Fibroblast of skin of scalp (primary cell): ENCODE measurements at places on chromosomes 5 and 9.

DNA sequence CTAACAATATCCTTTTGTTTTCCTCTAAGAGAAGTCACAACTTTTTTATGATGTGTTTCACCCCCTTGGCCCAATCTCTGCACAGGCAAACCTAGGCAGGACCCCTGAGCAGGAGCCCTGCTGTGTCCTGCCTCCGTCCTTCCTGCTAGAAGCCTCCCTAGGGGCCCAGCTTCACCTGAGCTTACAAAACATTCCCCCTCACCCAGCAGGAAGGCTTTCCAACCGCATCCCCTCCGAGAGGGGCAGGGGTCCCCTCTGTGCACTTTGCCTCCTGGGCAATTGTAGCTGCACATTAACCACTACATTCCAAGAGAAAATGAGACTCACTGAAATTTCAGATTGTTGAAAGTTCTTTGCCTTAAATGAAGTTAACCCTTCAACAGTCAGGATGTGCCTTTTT, 176.2 kb downstream of the IRX2 start:
- DNase-seq, result no peak

- no peak for DNase-seq
Observed at GRCh38 chr9:33467526-33467925, 6.2 kb downstream of the NOL6 start.

DNA sequence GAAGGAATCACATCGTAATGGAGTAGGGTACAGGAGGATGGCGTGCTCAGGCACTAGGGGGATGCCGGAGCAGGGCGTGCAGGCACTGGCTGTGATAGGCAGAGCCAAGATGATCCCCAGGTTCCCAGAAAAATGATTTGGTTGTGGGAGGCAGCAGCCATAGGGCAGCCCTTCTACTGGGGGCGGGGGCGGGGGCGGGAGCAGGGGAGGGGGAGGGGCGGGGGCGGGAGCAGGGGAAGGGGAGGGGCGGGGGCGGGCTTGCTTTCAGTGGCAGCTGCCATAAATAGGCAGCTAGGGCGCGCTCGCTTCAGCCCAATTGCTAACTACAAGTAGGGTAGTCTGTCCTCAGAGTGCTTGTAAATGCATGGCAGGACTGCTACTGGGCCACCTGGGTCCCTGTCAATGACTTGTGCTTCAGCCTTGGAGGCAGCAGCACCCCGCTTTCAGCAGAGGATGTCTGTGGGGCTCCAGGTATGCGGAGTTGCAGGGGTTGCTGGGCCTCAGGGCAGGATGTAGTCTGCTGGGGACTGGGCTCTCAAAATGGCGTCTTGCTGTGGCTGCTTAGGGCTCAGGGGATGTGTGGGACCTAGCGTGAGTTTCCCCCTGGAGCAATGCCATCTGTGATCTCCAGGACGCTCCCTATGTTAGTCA, 354.3 kb downstream of the RAB3C start:
- DNase-seq, result no peak

DNA sequence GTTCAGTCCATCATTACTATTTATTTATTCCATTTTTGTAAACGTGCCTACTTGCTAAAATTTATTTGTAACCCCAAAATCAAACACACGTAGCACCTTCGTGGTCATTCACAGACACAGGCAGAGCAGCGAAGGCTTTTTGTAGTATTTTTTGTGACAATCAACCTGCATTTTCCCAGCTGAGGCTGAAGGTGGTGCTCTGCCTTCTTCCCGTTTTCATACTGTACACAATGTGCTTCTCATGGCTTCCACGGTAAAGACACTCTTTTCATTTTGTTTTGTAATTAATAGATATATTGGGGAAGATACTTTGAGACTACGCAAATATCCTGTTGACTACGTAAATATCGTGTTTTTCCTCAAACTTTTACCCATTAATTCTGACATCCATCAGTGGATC, 19.4 kb downstream of the DAP start:
- DNase-seq, result no peak

GRCh38 chr5:179816401-179816795, 4.3 kb upstream of the SQSTM1 start:
- DNase-seq, result no peak

DNA sequence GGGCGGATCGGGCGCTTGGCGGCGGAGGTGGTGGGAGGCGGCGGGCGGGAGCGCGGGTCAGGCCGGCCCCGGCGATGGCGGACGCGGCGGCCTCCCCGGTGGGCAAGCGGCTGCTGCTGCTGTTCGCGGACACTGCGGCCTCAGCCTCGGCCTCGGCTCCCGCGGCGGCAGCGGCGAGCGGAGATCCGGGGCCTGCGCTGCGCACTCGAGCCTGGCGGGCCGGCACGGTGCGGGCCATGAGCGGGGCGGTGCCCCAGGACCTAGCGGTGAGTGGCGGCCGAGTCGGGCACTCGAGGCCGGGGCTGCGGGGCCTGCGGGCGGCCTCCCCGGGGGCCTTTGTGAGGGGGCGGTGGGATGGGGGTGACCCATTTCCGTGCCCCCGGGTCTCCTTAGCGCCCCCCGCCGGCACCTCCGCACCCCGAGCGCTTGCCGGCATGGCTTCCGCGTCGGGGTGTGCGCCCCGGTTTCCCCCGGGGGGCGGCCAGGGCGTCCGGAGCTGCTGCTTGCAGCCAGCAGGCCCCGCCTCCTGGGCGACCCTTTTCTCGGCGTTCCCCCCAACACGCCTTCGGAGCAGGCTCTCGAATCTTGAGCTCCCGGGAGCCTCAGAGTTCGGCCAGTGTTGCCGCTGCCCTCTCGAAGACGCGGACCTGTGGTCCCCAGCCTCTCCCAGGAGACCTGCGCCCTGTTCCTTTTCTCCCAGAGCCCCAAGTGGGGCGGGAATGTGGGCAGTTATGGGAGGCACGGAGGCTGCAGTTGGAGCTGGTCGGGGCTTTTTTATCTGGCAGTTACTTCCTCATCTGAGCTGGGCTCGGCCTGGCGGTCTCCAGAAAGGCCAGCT, 456 bp downstream of the KDM3B start:
- peak; percentile 57 for DNase-seq

GRCh38 chr9:113482341-113482740, 18.8 kb downstream of the RGS3 start:
- DNase-seq, result no peak

DNA sequence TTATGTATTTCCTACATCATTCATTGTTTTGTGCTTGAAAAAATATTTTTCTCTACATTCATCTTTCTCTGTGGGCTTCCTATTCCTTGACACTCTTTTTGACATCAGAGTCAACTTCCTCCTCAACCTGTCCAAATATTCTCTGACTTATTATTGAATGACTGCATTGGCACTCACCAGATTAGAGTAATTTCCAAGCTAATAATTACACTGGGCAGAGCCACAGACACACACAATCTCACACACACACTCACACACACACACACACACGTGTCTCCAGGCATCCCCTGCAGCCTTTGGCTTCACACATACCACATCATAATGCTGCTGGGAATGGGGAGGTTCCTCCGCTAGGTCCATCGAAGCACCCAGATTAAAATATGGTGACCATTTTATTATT, 184.5 kb downstream of the SYK start:
- DNase-seq, result no peak

- DNase-seq, result peak; percentile 9
Observed at GRCh38 chr5:94024101-94024500, 282.7 kb upstream of the POU5F2 start.

GRCh38 chr5:58958701-58959100, 375.8 kb downstream of the RAB3C start:
- no peak for DNase-seq

GRCh38 chr5:134794082-134794481, 35.5 kb downstream of the DDX46 start:
- DNase-seq, result no peak

DNA sequence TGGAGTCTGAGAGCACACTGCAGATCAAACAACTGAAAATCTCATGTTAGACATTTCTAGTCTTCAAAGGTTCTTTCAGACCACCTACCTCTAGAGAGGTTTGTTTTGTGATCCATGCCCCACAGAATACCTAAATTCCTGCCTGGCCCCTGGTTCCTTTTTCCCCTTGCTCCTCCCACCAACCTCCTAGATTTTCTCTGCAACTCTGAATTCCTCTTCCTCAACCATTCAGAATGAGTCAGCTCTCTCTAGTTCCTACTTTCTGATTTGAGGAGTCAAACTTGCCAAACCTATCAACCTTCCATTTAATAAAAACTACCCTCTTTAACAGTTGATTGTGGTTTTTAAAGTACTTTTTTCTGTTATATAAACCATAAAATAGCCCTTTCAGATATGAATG, 83.2 kb upstream of the ZNF462 start:
- DNase-seq, result no peak

DNA sequence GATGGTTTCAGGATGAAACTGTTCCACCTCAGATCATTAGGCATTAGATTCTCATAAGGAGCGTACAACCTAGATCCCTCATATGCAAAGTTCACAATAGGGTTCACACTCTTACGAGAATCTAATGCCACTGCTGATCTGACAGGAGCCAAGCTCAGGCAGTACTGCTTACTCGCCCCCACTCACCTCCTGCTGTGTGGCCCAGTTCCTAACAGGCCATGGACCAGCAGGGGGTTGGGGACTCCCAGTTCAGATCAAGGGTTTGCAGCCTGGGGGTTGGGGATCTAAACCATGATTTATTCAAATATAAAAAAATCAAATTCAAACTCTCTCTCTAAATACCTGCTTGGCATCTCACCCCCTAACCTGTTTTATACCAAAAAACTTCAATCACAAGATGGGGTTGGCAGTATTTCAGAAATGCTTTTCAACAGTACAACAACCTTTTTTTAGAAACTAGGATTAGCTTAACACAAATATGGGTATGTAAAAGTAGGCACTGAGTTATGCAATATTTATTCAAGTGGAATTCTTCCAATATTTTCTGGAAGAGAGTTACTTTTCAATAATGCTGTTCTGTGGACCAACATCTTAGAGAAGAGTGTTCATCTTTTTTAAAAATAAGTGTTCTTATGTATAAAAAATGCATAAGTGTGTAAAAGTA, 30.1 kb upstream of the SLC12A2 start:
- peak; percentile 59 for DNase-seq

- DNase-seq, result no peak
Observed at GRCh38 chr9:126700903-126701812, 87.4 kb downstream of the LMX1B start.

GRCh38 chr5:74063346-74063745, 437.4 kb downstream of the ARHGEF28 start:
- no peak for DNase-seq

GRCh38 chr9:94881023-94881422, 154.5 kb downstream of the AOPEP start:
- peak; percentile 86 for DNase-seq

DNA sequence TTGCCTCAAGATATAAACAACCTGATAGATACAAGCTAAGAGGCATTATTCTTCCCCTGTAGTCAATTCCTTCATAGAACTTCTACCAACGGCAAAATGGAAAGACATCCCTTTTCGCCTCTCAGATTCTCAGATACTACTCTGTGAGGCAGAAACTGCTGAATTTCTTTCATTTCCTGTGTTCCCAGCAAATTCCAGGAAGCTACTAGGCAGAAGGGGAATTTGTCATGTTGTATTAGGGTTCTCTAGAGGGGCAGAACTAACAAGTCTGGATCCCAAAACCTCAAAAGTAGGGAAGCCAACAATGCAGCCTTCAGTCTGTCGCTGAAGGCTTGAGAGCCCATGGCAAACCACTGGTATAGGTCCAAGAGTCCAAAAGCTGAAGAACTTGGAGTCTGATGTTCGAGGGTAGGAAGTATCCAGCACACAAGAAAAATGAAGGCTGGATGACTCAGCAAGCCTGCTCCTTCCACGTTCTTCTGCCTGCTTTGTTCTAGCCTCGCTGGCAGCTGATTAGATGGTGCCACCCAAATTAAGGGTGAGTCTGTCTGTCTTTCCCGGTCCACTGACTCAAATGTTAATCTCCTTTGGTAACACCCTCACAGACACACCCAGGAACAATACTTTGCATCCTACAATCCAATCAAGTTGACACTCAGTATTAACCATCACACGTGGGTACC, 15.2 kb downstream of the RNF180 start:
- DNase-seq, result no peak

DNA sequence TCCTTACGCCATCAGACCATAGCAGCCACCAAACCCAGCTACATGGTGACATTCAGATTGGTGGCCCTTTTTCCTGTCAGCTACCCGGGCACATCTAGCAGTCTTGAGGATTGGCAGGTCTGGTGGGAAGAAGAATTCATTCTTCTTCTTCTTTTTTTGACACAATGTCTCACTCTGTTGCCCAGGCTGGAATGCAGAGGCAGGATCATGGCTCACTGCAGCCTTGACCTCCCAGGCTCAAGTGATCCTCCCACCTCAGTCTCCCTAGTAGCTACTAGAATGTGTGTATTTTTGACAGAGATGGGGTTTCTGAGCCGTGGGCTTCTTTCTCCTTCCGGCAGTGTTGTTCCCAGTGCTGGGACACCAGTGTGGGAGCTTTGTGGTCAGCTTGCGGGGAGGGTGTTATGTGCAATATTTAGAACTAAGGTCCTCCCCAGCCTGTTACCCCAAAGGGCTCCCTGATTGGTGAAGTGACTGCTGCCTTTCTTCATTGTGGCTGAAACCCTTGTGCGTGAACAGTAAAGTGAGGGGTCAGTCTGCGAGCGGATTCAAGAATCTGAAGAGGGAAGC, 3.4 kb downstream of the NTMT1 start:
- DNase-seq, result no peak

GRCh38 chr5:159519365-159519764, 189.1 kb upstream of the IL12B start:
- no peak for DNase-seq

- no peak for DNase-seq
Observed at GRCh38 chr9:16153741-16154140, 600.9 kb downstream of the CCDC171 start.

GRCh38 chr5:617896-618295, 5.8 kb downstream of the CEP72 start:
- no peak for DNase-seq

- DNase-seq, result peak; percentile 60
Observed at GRCh38 chr9:35552837-35553236, 52.2 kb upstream of the TESK1 start.

DNA sequence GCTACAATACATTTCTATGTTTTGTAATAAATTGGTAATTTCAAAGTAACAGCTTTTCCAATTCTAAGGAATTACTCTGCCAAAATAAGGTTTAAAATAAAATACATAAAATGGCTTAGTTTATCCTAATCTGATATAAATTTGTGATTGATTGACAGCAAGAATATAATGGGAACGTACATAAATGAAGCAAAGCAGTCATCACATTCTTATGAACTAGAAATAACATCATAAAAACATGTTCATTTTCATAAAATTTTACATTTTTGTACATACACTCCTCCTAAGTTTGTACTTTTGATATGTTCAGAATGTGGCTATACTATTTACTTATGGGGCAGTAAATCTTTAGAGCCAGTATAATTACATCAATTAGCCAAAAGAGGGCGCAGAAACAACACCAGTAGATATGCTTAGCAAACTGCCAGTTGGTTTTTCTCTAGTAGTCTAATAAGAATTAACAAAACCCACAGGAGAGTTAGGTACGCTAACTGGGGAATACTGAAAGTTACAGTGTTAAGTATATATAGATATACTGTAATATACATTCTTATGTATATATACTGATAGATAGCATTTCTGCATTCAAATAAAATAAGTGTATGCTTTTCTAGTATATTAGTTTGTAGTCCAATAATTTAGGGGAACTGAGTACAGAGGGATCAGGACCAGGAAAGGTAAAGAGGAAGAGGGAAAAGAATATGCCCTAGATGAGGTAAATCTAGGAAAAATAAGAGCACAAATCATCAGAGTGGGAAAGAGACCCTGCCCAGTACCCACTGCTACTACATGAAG, 76.8 kb downstream of the ZDHHC21 start:
- peak; percentile 65 for DNase-seq
